ENCODE measurements at places on chromosomes 1 and 21.

GRCh38 chr1:67687649-67688048 is 2.6 kb downstream of the GADD45A start:
- no peak for DNase-seq

DNA sequence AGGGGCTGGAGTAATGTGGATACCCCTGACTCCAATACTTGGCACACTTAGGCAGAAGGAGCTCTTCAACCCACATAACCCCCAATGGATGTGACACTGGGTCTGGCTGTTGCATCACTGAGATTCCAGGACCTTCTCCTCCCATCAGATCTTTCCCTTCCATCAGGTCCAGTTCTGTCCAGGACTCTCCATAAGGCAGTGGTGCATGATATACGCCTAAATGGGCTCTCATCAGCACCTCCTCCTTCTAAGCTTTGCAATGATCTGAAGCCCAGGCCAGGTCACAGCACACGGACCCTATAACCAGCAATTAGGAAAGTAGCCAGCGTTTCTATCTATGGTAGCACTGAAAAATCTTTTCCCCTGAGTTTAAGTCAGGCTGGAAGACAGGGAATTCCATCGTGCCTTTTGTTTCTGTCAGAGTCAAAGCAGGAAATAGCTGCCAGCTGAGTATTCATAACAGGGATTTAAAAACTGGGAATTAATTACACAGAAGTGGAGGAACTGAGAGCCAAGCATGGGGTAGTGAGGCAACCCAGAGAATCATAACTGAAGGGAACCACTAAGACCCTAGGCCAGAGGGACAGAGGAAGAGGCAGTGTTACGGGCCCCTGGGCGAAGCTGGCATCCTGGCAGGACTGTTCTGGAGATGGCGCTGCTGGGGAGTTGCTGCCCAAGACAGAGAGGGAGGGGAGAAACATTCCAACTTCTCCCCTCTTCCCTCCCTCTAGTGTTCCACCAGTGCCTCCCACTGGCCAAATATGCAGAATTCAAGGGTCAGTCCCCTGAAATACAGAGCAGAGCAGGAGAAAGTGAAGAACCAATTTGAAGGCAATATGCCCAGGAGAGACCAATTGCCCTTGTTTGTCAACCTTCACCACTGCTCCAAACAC is 37.5 kb upstream of the HOOK1 start:
- DNase-seq: no peak

DNA sequence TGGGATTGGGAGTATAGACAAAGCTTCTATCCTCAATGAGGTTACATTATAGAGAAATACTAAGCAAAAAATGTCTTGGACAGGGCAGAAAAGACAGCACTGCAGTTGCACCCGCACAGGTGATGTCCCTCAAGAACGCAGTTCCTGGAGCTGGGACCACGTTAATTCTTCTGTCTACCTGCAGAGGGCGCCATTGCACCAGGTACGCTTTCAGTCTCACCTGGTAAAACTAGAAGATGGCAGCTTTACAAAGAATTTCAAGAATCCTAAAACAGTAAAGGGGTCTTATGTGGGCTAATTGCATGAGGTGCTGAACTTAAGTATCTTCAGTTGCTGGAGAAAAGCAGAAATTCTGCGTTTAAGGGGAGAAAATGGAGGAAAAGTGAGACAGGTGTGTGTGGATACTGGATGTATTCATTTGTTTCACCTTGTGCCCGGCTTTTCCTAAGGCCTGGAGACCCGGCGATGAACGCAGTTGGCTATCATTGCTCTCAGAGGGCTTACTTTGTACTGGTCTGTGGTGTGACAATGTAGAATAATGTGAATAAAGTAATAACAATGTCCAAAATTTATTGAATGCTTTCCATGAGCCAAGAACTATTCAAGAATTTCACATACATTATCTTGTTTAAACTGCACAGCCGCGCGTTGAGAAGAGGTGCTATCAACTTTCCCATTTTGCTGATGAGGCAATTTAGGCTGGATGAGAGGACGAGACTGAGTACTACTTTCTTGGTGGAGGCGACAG is 276.3 kb upstream of the GREM2 start:
- no peak for DNase-seq

- DNase-seq: no peak
Observed at GRCh38 chr1:193685986-193686385, 499.6 kb upstream of the B3GALT2 start.

- DNase-seq: no peak
Observed at GRCh38 chr1:43781574-43781973, 74.2 kb downstream of the ST3GAL3 start.

DNA sequence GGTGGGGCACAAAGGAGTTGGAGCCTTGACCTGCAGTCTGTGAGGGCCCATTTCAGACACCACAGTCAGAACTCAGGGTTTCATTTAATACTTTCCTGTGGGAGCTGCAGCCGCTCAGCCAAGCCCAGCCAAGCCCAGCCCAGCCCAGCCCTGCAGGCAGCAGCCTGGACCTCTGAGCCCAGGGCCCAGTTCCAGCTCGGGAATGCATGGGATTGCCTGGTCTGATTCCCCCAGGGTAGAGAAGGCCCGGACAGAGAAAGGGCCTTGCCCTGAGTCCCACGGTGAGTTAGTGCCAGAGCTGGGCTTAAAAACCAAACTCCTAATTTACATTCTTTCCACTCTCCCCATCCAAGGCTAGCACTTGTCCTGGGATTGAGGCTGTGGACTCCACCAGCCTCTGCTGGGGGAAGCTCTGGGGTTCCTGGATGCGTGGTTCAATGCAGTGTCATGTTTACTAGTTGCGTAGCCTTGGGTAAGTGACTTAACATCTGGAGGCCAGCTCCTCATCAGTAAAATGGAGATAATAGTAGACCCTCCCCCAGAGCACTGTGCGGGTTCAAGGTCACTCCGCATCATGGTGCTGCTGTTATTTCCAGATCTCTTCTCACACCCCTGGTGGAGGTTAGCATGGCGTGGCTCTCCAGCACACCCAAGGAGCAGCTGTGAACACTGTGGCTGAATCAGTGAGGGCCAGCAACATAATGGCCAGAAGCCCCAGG is 29.2 kb upstream of the PKP1 start:
- no peak for DNase-seq

DNA sequence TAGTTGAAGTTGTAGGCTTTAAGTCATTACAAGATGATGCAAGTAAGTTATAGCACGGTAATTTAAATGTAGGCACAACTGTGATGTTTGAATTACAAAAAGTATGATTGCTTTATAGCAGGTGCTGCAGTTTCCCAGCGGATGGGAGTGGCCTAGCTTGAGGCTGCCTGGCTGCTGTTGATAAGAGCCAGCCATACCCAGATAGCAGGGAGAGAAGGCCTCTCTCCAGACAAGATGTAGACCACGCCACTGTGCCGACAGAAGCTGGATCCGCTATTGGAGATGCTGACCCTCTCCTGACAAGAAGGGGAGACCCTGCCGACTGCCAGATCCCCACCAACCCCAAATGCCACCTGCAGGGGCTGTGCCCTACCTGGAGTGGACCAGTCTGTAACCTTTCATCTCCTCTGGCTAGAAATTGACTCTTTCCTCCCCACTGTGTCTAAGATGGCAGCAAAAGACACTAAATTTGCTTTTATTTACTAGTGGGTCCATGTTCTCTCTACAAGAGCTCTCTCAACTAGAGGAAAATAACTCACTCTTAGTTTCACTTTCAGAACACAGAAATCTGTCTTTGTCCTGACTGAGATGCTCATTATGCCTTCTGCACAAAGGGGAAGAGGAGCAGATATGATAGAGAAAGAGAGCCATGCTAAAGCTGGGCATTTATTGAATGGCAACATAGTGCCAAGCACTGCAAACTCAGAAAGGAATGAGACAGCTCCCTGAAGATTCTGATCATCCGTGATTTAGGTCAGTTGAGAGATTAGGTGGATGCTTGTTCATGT is 127.9 kb downstream of the URB2 start:
- no peak for DNase-seq

DNA sequence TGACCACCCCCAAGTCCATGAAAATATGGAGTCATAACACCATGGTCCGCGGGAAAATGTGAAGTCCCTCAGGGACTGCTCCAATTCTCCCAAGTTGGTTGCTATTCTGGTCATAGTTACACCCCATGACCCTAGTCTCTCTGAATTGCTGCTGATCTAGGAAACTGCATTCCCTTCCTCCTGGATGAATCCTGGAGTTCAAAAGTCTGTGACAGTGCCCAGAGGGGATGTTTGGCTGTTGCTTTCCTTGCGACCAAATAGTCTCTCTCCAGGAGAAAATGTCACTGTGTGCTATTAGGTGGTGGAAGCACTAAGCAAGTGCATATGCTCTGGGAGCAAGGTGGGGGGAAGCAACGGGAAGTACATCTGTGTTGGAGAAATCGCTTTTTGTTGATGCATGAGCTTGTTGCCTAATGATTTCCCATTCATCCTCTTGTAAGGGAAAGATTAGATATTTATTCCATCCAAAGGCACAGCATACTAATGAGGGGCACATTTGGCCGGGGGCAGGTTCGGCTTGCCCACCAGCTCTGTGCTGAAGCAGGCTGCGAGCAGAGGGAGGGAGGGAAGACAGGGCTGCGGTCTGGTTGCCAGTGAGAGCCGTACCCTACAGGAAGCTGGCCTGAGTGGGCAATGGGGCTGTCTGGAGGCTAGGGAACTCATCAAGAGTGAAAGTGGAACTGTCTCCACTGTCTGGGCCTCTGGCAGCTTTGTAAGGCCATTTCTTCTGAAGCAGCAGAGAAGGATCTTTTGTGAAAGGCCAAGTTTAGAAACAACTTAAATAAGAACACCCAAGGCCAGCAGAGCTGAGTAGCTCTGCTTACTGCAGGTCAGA is 27.2 kb downstream of the SYT6 start:
- no peak for DNase-seq

DNA sequence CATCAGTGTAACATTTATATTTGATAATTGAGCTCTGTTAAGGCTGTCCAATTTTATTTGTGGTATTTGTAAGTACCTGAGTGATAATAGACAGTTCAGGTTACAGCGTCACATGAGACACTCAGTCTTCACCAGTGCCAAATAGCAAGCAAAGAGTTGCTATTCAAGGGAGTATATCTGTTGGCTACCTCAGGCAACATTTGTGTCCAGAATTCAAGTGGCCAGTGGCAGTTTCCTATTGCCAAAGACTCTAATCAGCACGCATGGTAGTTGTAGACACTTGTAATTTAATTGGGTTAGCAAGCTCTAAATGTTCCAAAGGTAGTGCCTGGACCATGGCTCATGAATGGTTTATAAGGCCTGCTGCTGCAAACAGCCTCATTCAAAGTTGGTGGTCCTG is 1524.3 kb upstream of the B3GALT2 start:
- DNase-seq: no peak

- DNase-seq: no peak
Observed at GRCh38 chr21:38499296-38499695, 1.0 kb upstream of the ERG start.

All from effector memory CD4-positive, alpha-beta T cell (primary cell).